Activated naive CD8-positive, alpha-beta T cell treated with anti-CD3 and anti-CD28 coated beads for 36 hours (primary cell): ENCODE measurements at places on chromosomes 2 and 18. TPM values are rescaled to one million over a fixed set of nuclear protein-coding genes. Genes with fewer than 3 reads are reported as not detected.
A peak's percentile ranks its signal among the peaks of the same experiment; 100 is the strongest.

GRCh38 chr18:55326134-55326533, 261.9 kb downstream of the TCF4 start:
- H3K36me3 ChIP-seq, result no peaks in the 10 kb centered on the region
- H3K27ac ChIP-seq, result no peak overlapping the region
- DNase-seq, result no peak
- peaks cover 41% of the 10 kb centered on the region for H3K27me3 ChIP-seq

DNA sequence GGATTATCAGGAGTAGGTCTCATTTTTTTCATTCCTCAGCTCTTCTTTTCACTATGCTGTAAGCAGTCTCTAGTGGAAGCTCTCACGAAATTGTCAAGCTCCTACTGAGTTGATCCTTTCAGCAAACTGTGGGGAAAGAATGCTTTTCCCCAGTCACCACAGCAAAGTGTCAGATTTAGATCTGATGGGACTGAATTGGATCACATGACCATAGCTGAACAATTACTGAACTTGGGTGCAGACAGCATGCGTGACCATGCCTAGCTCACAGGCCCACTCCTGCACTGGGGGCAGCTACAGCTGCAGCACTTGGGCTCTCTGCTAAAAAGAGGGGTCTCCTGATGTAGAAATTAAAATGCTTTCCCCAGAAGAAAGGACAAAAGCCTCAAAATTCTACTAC, 3.1 kb downstream of the ARHGAP15 start:
- H3K4me1 ChIP-seq, result peaks cover 50% of the 10 kb centered on the region
- H3K4me3 ChIP-seq, result peak overlapping the region; percentile 66
- peaks cover 28% of the 10 kb centered on the region for H3K36me3 ChIP-seq
- H3K27ac ChIP-seq, result peak overlapping the region; percentile 68
- no peaks in the 10 kb centered on the region for H3K27me3 ChIP-seq

GRCh38 chr2:181389524-181389923, 67.7 kb upstream of the ITGA4 start:
- peaks cover 17% of the 10 kb centered on the region for H3K36me3 ChIP-seq
- H3K27me3 ChIP-seq, result no peaks in the 10 kb centered on the region
- DNase-seq, result no peak

DNA sequence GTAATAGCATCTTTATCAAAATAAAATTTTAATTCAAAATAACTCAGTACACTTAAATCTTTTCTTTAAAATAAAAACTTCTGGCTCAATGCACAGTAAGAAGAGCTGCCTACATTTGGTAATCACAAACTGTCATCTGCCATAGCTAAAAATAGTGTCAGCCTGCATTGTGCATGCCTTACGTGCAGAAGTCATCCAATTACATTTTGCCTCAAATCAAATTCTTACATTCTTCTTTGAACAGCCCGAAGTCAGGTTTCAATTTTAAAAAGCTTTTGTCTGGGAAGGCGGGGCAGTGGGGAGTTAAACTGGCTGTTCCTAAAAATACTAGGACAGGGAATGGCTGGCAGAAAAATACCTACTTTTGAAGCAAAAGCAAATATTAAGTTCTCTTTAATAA, 51.1 kb downstream of the RTN4 start:
- H3K4me1 ChIP-seq, result peaks cover 64% of the 10 kb centered on the region
- H3K4me3 ChIP-seq, result no peak overlapping the region
- no peak overlapping the region for H3K27ac ChIP-seq
- peaks cover 6% of the 10 kb centered on the region for H3K36me3 ChIP-seq

GRCh38 chr2:40304340-40304739, 147.6 kb downstream of the SLC8A1 start:
- no peaks in the 10 kb centered on the region for H3K4me1 ChIP-seq
- no peaks in the 10 kb centered on the region for H3K36me3 ChIP-seq
- no peak for DNase-seq
- H3K27me3 ChIP-seq, result no peaks in the 10 kb centered on the region
- no peak overlapping the region for H3K4me3 ChIP-seq

DNA sequence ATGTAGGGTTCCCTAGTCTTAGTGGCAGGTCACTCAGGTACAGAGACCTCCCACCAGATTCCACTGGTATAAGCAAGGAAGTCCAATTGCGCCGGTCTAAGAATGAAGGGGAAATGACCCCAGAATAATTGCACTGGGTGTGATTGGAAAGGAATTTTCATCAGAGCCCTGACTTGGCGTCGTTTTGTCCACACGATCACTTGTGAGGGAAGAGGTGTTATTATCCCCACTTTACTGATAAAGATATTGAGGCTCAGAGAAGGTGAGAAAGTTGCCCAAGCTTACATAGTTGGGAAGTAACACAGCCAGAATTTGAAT, 61.5 kb downstream of the CIB4 start:
- H3K36me3 ChIP-seq, result no peaks in the 10 kb centered on the region
- H3K4me3 ChIP-seq, result no peak overlapping the region
- no peak for DNase-seq
- peaks cover 4% of the 10 kb centered on the region for H3K4me1 ChIP-seq

DNA sequence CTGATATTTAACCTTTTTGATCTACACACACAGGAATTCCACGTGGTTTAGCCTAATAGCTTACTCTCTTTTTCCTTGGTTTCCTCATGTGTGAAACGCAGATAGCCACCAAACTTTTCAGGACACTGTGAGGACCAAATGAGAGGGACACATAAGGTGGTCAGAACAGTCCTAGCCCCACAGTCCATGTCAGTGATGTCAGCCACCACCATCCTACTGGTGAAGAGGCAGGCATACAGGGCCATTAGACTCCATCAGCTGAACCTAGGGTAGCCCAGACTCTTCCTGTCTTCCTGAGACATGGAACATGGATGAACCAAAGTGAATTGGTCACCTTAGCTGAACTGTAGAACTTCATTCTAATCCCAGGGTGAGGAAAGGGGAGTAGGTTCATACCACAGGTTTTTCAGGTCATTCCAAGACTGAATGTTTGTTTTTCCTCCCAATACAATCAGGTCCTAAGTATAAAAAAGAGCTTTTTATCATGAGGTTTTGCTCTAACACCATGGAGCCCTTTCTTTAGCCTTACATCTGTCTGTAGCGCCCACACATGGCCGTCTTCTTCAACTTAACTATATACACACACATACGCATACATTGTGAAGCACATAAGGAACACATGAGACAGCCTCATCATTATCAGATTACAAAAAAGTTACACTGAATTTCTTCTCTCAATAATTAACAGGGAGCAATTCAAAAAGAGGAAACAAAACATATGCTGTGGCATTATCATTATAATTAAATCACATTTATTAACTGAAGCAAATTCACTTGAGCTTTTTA, 18.5 kb upstream of the NFE2L2 start:
- H3K27me3 ChIP-seq, result no peaks in the 10 kb centered on the region
- H3K27ac ChIP-seq, result no peak overlapping the region
- H3K4me1 ChIP-seq, result peaks cover 12% of the 10 kb centered on the region
- no peak overlapping the region for H3K4me3 ChIP-seq
- no peaks in the 10 kb centered on the region for H3K36me3 ChIP-seq

DNA sequence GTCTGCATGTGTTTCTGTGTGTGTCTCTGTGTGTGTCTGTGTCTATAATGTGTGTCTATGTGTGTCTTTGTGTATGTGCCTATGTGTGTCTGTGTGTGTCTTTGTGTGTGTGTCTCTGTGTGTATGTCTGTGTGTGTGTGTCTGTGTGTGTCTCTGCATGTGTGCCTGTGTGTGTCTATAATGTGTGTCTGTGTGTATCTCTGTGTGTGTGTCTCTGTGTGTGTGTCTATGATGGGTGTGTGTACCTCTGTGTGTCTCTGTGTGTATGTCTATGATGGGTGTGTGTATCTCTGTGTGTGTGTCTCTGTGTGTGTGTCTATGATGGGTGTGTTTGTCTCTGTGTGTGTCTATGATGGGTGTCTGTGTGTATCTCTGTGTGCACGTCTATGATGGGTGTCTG, 126.2 kb upstream of the GPC1 start:
- H3K27ac ChIP-seq, result no peak overlapping the region
- H3K27me3 ChIP-seq, result peaks cover under 1% of the 10 kb centered on the region
- no peaks in the 10 kb centered on the region for H3K36me3 ChIP-seq
- no peak for DNase-seq
- no peak overlapping the region for H3K4me3 ChIP-seq

- H3K4me1 ChIP-seq, result peaks cover 24% of the 10 kb centered on the region
- H3K27me3 ChIP-seq, result peaks cover 3% of the 10 kb centered on the region
Observed at GRCh38 chr2:230932556-230933511, 7.8 kb upstream of the GPR55 start.

DNA sequence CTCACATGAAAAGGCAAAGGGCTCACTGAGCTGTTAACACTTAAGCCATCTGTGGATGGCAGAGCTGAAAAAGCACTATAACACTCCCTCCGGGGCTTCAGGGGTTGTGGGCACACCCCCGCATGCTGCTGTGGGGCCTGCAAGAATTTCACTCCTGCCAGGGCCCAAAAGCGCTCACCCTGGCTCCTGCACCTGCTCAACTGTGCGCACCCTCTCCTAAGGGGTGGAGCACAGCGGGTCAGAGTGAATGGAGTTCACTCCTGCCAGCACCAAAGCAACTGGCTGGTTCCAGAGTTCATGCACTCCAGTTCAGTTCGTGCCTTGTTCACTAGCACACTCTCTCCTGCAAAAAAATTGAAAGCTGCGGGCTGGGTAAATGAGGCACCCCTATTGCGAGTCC, 814.2 kb upstream of the SLC39A10 start:
- H3K36me3 ChIP-seq, result no peaks in the 10 kb centered on the region
- no peaks in the 10 kb centered on the region for H3K4me1 ChIP-seq
- H3K4me3 ChIP-seq, result no peak overlapping the region

DNA sequence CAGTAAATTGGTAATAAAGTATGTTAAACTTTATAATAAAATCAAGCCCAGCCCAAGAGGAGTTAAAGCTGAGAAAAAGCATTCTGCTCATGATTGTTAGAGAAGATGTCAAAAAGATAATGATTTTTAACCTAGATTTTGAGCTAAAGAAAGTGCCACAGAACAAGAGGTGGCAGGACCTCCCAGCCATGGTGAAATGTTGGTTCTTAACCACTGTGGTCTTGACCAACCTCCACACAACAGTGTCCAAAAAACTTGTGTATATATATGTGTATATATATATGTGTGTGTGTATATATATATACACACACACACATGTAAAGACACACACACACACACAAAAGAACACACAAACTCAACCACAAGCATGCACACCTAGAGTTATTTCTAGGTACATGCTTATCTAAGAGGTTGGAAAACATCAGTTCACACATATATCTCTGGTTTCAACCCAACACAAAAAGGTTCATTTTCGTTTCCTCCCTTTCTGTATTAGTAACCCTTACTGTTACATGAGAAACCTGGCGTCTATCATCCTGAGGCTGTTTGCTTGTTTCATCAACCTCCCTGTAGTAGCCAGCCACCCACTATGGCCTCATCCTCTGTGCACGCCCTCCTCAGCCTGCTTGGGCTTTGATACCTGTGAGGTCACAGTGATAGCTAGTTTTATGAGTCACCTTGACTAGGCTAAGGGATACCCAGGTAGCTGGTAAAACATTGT, 631.8 kb upstream of the ID2 start:
- H3K4me1 ChIP-seq, result peaks cover 20% of the 10 kb centered on the region
- H3K4me3 ChIP-seq, result no peak overlapping the region
- no peak overlapping the region for H3K27ac ChIP-seq
- peak; percentile 25 for DNase-seq

DNA sequence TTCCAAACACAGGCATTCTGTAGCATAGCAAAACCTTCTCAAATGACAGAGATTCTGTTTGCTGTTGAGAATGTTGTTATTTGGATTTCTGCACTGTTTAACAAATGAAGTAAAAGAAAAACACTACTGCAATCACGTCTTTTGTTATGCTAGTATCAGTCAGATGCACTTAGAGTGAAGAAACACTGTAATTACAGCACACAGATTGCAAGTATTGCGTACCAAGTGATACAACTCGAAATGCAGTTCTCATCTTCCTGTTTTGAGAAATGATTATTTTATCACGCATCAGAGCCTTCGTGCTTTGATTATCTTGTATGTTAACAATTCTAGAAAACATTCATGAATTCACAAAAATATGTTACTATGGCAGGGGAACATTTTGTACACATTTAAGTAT, 41.8 kb upstream of the KLF11 start:
- H3K4me1 ChIP-seq, result no peaks in the 10 kb centered on the region
- H3K27ac ChIP-seq, result no peak overlapping the region
- H3K27me3 ChIP-seq, result peaks cover 11% of the 10 kb centered on the region
- no peaks in the 10 kb centered on the region for H3K36me3 ChIP-seq
- DNase-seq, result no peak

Gene LYPD1
- total RNA-seq, result not detected

Gene TANC1
- 0.97 TPM for total RNA-seq

Gene NETO1
- total RNA-seq, result not detected

Gene PRPF40A
- 148 TPM for total RNA-seq
